Neural crest cell (in vitro differentiated cells): ENCODE measurements at places on chromosomes 2 and 18.

DNA sequence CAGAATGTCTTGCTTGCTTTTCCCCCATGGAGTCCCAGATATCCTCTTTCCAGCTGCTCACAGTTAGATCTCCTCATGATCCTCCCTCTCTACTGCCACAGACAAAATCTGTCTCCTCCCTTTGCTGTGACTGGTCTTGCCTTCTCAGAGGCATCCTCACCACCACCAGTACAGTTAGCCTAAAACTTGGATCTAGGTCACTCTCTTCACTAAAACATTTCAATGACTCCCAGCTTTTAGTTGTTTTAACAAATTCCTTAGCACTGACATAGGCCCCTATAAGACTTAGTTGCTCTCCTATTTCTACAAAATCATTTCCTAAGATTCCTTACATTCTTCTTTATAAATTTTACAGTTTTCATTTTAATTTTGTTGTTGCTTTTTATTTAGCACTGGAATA is 734.2 kb upstream of the CHAC2 start:
- no peak for DNase-seq
- no peaks in the 10 kb centered on the region for H3K27me3 ChIP-seq
- no peak overlapping the region for H3K27ac ChIP-seq
- no peaks in the 10 kb centered on the region for H3K4me1 ChIP-seq

DNA sequence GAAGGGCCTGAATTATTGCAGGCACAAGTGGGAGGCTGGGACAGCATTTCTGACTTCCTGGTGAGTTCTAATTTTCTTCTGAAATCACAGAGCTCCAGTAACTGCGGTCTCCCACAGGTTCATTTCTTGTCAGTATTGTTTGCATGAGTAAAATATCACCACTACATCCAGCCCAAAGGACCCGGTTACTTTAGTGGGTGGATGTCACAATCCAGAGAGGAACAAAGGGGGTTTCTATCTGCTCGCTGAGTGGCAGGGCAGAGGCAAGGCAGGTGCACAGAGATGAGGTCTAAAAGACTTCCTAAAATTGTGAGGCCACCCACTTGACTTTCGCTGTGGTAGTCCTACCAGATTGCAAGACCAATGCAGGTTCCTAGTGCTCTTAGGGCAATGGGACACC is 800.4 kb upstream of the ID2 start:
- peaks cover 15% of the 10 kb centered on the region for H3K27me3 ChIP-seq
- no peaks in the 10 kb centered on the region for H3K36me3 ChIP-seq
- H3K4me3 ChIP-seq: no peak overlapping the region
- H3K4me1 ChIP-seq: peaks cover 19% of the 10 kb centered on the region

GRCh38 chr18:48778344-48779011 is 172.3 kb downstream of the SMAD7 start:
- H3K4me3 ChIP-seq: no peak overlapping the region
- H3K27ac ChIP-seq: no peak overlapping the region
- DNase-seq: no peak

DNA sequence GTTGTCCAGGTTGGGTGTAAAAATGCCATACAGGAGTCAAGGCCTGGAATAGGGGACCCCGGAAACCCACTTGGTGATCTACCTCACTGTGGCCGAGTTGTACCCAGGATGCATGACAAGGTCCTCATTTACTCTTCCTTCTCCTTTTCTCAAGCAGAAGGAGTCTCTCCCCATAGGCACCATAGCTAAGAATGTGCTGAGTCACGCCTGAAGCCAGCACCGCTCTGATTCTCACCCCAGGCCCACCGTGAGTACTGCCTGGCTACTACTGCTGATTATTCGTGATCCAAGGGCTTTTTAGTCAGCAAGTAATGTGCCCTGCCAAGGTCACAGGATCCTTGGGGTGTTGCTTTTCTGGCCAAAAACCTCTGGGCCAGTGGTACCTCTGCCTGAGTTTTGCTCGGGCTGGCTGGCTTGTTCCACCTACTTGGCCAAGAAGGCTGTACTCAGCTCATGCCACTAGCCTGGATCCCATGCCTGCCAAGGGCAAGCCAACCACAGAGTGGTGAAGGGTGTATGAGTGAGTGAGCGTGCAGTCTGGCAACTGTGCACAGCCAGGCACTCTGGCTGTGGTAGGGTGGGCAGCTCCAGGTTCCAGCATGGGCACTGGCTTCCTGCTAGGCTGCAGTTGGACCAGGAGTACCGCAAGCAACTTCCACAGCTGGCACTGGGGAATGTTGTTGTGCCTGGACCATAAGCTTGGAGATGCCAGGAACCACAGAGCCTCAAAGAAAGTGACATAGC is 650.1 kb upstream of the VRK2 start:
- no peaks in the 10 kb centered on the region for H3K4me1 ChIP-seq
- no peak overlapping the region for H3K27ac ChIP-seq
- DNase-seq: no peak
- H3K27me3 ChIP-seq: no peaks in the 10 kb centered on the region
- H3K36me3 ChIP-seq: no peaks in the 10 kb centered on the region

DNA sequence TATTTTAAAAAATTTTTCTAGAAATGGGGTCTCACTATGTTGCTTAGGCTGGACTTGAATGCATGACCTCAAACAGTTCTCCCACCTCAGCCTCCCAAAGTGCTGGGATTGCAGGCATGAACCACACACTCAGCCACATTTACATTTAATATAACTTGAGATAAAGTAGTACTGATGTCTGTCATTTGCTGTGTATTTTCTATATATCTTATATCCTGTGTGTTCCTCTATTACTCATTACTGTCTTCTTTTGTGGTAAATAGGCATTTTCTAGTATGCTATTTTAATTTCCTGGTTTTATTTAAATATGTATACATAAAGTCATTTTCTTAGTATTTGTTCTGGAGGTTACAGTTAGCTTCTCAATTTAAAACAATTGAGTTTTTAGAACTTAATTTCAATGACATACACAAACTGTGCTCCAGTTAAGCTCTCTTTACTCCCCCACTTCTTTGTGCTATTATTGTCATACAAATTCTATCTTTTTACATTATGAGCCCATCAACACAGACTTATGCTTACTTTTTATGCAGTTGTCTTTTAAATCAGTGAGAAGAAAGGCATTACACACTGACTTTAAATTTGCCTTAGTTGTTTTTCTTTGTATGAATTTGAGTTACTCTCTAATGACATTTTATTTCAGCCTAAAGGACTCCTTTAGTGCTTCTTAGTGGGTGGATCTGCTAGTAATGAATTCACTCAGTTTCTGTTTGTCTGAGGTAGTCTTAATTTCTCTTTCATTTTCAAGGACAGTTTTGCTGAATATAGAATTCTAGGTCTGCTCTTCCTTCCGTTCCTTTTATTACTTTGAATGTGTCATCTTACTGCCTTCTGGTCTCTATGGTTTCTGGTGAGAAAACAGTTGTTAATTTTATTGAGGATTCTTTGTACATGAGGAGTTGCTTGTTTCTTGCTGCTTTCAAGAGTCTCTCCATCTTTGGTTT is 6.2 kb upstream of the INPP4A start:
- H3K36me3 ChIP-seq: peaks cover 6% of the 10 kb centered on the region
- H3K27me3 ChIP-seq: no peaks in the 10 kb centered on the region
- no peak for DNase-seq
- H3K4me1 ChIP-seq: peaks cover 6% of the 10 kb centered on the region
- H3K27ac ChIP-seq: no peak overlapping the region
